ENCODE measurements at places on chromosomes 7 and 10. TPM values are rescaled to one million over a fixed set of nuclear protein-coding genes. Genes with fewer than 3 reads are reported as not detected.

DNA sequence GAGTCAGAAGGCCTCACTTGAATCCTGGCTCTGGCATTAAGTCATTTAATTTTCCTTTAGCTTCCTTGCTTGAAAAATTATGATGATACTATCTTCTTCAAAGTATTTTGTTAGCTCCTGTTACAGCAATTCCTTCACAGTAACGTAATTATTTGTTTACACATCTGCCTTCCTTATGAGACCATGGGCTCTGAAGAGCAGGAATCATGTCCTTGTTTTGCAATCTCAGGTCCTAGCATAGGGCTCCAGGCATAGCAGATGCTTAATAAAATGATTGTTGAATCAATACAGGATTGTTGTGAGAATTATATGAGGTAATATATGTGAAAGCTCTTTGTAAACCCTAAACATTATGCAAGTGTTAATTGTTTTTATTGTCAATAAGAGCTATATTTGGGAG lies 25.5 kb downstream of the KLHDC10 start:
- H3K27me3 ChIP-seq, result no peaks in the 10 kb centered on the region
- no peak overlapping the region for H3K4me3 ChIP-seq
- no peak overlapping the region for H3K27ac ChIP-seq
- H3K4me1 ChIP-seq, result no peaks in the 10 kb centered on the region

The PTF1A gene
- not detected for total RNA-seq

The DNAH11 gene
- 0.39 TPM for total RNA-seq

The GIMAP5 gene
- 0.57 TPM for total RNA-seq

GRCh38 chr10:79222186-79222585 lies 125.1 kb upstream of the PPIF start:
- no peaks in the 10 kb centered on the region for H3K27me3 ChIP-seq
- H3K36me3 ChIP-seq, result no peaks in the 10 kb centered on the region
- H3K4me1 ChIP-seq, result no peaks in the 10 kb centered on the region

DNA sequence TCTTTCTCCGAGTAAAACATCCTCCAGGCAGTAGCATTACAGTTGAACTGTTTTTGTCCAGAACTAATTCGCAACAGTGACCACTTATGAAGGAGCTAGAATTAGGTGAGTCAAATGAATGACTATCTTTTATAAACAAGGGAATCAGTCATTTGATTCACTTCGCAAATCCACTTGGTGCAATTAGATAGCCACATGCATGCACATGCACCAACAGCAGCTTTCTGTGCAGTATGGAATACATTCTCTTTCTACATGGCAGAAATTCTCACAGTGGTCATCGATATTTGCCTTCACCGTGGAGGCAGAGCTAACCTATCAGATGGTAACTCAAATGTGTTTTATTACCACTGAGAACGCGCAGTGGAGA lies 118.8 kb downstream of the CDK6 start:
- no peak overlapping the region for H3K4me3 ChIP-seq
- no peaks in the 10 kb centered on the region for H3K4me1 ChIP-seq
- no peaks in the 10 kb centered on the region for H3K27me3 ChIP-seq
- no peak for DNase-seq
- no peaks in the 10 kb centered on the region for H3K36me3 ChIP-seq
- no peak overlapping the region for H3K27ac ChIP-seq

The HOXA10 gene
- total RNA-seq, result 19.6 TPM

DNA sequence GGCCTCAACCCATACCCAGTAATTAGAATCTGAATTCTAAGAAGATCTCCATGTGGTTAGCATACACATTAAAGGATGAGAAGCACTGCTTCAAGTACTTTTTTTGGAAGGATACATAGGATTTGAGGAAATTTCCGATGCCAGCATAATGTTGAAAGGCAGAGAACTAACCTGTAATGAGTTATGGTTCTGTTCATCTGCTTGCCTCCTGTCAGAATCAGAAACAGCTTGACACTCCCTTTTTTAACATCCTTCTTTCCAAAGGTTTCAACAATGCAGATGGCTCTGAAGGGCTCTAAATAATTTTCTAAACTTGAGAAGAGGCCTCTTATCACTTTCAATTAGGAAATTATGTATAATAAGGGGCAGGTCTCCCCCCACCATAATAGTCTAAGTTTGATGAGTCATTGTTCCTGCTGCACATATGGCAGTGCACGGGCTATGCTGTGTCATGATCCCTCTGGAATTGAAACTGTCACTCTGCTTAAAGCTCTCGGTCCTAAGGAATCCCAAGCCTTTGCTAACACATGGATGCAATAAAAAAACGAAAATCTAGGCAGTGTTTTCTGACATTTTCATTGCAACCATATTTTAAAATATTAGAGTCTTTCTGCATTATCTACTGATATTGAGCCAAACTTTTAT lies 291.2 kb upstream of the FZD1 start:
- no peaks in the 10 kb centered on the region for H3K4me1 ChIP-seq
- no peaks in the 10 kb centered on the region for H3K27me3 ChIP-seq
- H3K27ac ChIP-seq, result no peak overlapping the region

- no peaks in the 10 kb centered on the region for H3K27me3 ChIP-seq
- no peaks in the 10 kb centered on the region for H3K4me1 ChIP-seq
- H3K36me3 ChIP-seq, result no peaks in the 10 kb centered on the region
- no peak overlapping the region for H3K4me3 ChIP-seq
Measured at GRCh38 chr7:127812540-127812939, 160.5 kb downstream of the SND1 start.

DNA sequence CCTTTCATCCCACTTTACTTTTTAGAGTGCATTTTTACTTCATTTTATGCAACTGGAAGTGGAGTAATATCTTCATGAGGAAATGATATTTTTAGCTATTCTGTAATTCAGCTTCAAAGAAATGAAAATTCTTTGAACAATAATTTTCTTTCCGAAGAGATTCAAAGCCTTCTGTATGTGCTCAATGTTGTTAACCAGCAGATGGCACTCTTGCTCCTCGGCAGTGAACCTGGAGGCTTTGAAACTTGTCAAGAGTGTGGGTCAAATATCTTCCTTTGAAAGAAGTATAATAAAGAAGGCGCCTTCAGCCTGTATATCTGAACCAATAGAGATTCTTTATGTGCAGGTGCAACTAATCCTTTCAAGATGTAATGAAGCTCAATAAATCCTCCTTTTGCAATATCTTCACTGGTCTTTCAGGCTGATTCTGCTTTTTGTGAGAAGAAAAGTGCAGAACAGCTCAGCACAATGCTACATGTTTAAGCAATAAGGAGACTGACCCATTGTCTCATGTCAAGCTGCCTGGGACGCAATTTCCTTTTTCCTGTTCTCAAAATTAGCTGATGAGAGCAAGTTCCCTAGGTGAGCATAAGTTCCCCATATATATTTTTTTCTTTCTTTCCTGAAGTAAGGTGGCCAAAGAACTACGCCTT lies 258.4 kb downstream of the SEMA3A start:
- DNase-seq, result peak; percentile 69
- H3K4me3 ChIP-seq, result no peak overlapping the region
- no peaks in the 10 kb centered on the region for H3K36me3 ChIP-seq
- H3K27me3 ChIP-seq, result no peaks in the 10 kb centered on the region
- no peaks in the 10 kb centered on the region for H3K4me1 ChIP-seq
- no peak overlapping the region for H3K27ac ChIP-seq

The COA1 gene
- total RNA-seq, result 78.5 TPM

The PDE6C gene
- total RNA-seq, result not detected

GRCh38 chr7:116030651-116031276 lies at the start of gene TFEC:
TSS of gene TFEC (minus strand) at chr7:116030763. CDS start at chr7:115984441, 46,322 bp downstream.
- no peak within 1 kb of the TSS for H3K27ac ChIP-seq
- H3K4me3 ChIP-seq, result no peak within 1 kb of the TSS
- DNase-seq, result no peak
- no peaks in the 10 kb centered on the region for H3K36me3 ChIP-seq

The ZCWPW1 gene
- total RNA-seq, result 1.5 TPM

DNA sequence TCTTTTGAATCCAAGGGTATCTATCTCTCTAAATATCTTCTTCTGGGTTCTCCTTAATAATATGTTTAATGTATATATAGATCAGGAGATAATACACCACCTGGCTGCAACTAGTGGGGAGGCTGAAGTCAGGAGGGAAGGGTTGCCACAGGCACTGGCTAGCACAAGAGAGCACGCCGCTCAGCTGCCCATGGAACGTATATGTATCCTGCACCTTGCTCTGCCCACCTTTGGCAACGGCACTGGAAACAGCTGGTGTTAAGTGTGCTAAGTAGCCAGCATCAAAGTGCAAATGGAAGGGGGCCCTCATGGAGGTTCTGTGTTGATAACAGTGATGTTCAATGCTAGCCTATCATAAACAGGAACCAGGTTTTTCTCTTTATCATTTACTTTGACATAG lies 49.8 kb upstream of the FAM133B start:
- H3K4me1 ChIP-seq, result peaks cover 36% of the 10 kb centered on the region
- H3K27ac ChIP-seq, result no peak overlapping the region
- H3K4me3 ChIP-seq, result no peak overlapping the region

DNA sequence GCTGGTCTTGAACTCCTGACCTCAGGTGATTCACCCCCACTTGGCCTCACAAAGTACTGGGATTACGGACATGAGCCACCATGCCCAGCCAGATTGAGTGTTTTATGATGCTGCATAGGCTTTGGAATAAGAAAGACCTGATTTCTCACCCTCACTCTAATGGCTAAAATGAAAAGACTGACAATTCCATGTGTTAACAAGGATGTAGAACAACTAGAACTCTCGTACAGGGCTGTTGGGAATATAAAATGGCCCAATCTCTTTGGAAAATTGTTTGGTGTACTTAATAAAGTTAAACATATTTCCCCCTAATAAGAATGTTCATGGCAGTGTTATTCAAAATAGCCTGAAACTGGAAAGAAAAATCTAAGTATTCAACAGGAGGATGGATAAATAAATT lies 43.2 kb upstream of the VCL start:
- no peaks in the 10 kb centered on the region for H3K36me3 ChIP-seq
- H3K27me3 ChIP-seq, result no peaks in the 10 kb centered on the region

DNA sequence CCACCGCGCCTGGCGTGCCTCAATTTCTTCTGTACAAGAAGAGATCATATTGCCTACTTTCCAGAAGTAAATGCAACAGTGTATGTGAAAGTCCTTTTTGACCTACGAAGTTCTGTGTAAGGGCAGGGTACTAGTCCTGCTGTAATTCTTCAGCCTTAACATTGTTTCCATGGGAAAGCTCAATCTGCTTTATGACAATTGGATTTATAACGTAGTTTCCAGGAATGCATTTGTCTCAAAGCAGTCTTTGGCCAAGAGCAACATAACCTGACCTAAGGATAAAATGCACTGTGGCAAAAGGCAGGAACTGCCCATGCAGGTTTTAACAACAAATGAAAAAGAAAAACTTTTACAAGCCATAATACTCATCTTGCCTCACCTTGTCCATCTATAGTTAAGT lies 108.1 kb upstream of the PODXL start:
- H3K36me3 ChIP-seq, result no peaks in the 10 kb centered on the region
- no peak overlapping the region for H3K27ac ChIP-seq
- H3K27me3 ChIP-seq, result no peaks in the 10 kb centered on the region
- no peaks in the 10 kb centered on the region for H3K4me1 ChIP-seq
- H3K4me3 ChIP-seq, result no peak overlapping the region

The NEUROG3 gene
- not detected for total RNA-seq

GRCh38 chr10:121605708-121606107 lies 7.5 kb upstream of the FGFR2 start:
- no peaks in the 10 kb centered on the region for H3K27me3 ChIP-seq
- no peak for DNase-seq
- H3K4me3 ChIP-seq, result no peak overlapping the region
- H3K36me3 ChIP-seq, result no peaks in the 10 kb centered on the region
- H3K27ac ChIP-seq, result no peak overlapping the region

The ZNF727 gene
- total RNA-seq, result not detected

The ADAP1 gene
- 34.0 TPM for total RNA-seq

The NPY4R gene
- not detected for total RNA-seq

- H3K27me3 ChIP-seq, result peaks cover 12% of the 10 kb centered on the region
- no peaks in the 10 kb centered on the region for H3K36me3 ChIP-seq
- H3K27ac ChIP-seq, result no peak overlapping the region
- DNase-seq, result no peak
- H3K4me1 ChIP-seq, result no peaks in the 10 kb centered on the region
Measured at GRCh38 chr10:59284118-59284975, 78.0 kb downstream of the FAM13C start.

- DNase-seq, result no peak
- H3K27me3 ChIP-seq, result no peaks in the 10 kb centered on the region
- H3K4me3 ChIP-seq, result no peak overlapping the region
- H3K27ac ChIP-seq, result no peak overlapping the region
- H3K36me3 ChIP-seq, result no peaks in the 10 kb centered on the region
- H3K4me1 ChIP-seq, result no peaks in the 10 kb centered on the region
Measured at GRCh38 chr10:118939211-118940007, 90.1 kb upstream of the NANOS1 start.

DNA sequence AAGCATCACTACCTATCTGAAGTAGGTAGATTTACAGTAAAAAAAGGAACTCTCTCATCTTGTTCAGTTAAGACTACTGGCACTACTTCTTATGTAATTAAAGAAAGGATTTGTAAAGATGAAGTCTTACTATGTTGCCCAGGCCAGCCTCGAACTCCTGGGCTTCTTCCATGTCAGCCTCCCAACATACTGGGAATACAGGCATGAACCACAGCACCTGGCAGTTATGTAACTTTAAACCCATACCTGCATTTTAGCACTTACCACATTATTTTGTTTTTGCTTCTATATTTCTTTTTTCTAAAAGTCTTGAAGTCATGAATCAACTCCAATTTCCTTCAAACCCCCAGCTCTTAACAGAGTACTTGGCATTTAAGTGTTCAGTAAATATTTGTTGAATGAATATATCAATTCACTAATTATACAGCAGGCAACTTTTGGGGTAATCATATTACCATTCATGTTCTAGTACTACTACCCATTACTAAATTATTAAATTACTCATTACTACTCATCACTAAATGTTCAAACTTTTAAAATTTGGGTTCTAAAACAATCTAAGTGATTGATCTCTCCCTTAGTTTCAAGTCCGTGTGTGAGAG lies 31.6 kb upstream of the CCDC71L start:
- no peak overlapping the region for H3K4me3 ChIP-seq
- H3K27me3 ChIP-seq, result no peaks in the 10 kb centered on the region
- no peaks in the 10 kb centered on the region for H3K36me3 ChIP-seq
- peaks cover 9% of the 10 kb centered on the region for H3K4me1 ChIP-seq

DNA sequence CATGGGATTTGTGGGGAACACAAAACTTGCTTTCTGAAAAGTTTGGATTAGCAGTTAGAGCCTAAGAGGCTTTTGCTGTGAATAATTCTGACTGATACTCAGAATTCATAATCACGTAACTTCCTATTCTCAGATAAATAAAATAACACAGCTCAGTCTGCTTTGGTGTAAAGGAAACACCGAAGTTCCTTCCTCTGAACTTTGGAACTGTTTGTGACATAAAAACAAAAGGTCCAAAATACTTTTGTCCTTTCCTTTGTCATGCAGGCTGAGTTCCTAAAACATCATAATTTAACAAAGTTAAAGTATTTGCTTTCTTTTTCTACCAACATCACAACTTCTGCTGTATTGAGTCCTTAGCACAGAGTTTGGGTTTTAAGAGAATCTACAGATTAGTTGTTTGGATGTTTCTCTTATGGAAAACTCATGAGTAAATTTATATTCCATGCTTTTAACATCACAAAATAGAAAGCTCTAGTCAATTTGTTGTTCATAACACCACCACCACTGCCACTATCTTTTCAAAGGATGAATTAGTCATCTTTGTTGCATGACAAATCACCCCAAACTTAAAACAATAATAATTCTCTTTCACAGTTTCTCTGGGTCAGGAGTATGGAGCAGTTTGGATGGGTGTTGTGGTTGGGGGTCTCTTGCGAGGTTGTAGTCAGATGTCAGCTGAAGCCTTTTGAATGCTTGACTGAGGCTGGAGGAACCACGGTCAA lies 123.4 kb downstream of the REEP3 start:
- no peak for DNase-seq
- no peaks in the 10 kb centered on the region for H3K4me1 ChIP-seq
- no peak overlapping the region for H3K4me3 ChIP-seq
- H3K27me3 ChIP-seq, result no peaks in the 10 kb centered on the region

- DNase-seq, result no peak
- H3K27me3 ChIP-seq, result peaks cover 9% of the 10 kb centered on the region
- no peak overlapping the region for H3K4me3 ChIP-seq
Measured at GRCh38 chr7:19119870-19120486, 2.5 kb upstream of the TWIST1 start.

The SNCG gene
- 61.1 TPM for total RNA-seq
